ENCODE measurements at places on chromosomes 3 and 15.

DNA sequence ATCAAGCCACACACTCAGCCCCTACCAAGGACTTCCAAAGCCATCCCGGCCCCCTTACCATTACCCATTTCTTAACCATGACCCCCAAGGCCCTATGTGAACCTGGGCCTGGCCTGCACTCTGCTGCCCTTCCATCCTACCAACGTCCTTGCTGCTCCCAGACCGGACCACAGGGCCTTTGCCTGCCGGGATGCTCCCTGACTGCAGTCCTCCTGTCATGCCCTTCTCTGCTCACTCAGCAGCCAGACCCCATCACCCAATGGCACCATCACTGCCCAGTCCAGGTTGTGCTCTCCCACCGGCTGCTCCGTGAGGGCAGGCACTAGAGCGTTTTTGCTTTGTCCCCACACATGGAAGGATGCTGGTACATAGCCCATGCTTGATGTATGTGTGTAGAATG lies 73.7 kb downstream of the OCA2 start:
- DNase-seq: no peak

DNA sequence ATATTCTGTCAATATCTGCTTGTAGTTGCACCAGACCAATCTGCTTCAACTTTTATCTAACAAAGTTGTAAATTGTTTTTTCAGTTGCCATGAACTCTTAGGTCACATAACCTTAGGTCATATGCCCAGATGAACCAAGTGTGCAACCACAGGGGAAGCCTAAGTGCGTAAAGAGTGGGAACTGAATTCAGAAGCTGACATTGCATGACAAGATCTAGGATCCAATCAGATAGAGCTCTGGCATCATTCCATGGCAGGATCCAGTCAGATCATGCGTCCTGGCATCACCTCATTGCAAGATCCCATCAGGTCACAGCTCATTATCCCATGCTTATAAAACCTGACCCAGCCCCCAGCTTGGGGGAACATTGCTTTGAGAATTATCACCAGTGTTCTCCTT lies 18.9 kb upstream of the IFT57 start:
- DNase-seq: no peak

DNA sequence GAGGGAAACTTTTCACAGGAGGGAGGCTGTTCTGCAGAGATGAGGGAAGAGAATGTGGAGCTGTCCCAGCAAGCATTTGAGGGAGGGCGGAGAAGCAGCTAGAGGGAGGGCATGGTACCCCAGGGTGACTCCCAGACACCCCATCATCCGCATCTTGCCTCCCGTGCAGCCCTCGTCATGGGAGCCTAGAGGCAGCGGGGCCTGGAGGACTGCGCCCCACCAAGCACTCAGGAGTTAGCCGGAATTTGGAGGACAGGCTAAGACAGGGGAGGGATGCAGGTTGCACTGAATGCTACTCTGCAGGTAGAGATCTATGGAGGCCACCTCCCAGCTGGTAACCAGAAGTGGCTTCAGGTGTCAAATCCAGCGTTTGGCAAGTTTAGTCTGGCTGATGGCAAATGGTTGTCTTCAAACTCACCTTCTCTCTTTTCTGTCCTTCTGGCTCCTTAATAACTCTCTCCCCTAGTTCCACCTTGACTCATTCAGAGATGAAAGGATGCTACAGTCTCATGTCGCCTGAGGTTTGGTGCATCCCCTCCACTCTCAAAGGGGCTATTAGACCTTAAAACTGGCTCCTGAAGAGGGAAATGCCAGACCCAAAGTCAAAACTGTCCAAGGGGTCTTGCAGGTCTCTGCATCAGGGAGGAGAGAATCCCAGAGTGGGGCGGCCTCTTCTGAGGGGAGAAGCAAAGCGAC lies 155.9 kb upstream of the TLE3 start:
- DNase-seq: no peak

GRCh38 chr3:62128051-62128450 lies 245.3 kb downstream of the FEZF2 start:
- DNase-seq: no peak

DNA sequence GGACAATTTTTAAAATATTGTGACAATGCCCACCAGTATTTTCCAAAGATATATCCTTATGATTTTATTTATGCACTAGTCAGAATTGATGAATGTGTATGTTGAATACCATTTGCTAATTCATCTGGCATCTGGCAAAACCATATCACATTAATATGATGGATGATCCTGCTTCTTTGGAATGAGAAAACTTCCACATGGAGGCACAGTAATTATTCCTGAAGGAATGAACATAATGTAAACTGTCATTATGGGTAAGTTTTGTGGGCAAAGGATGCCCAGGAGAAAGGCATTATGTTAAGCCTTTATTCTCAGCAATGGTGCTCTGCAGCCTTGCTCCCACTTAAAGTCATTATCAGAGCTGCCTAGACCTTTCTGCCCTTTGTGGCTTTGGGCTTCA lies 113.0 kb upstream of the MME start:
- DNase-seq: no peak

- no peak for DNase-seq
These were observed 87.6 kb downstream of the DPH6 start for GRCh38 chr15:35458176-35458856.

DNA sequence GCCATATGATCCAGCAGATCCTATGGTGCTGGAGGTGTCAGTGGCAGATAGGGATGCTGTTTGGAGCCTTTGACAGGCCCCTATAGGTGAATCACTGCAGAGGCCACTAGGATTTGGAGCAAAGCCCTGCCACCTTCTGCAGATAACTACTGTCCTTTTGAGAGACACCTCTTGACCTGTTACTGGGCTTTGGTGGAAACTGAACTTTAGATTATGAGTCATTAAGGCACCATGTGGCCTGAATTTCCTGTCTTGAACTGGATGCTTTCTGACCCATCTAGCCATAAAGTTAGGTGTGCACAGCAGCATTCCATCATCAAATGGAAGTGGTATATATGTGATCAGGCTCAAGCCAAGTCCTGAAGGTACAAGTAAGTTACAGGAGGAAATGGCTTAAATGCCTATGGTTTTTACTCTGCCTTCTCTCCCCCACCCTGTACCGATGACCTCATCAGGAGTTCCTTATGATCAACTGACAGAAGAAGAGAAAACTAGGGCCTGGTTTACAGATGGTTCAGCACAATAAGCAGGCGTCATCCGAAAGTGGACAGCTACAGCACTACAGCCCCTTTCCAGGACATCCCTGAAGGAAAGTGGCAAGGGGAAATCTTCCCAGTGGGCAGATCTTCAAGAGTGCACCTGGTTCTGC lies 565.6 kb upstream of the AGTR1 start:
- no peak for DNase-seq

DNA sequence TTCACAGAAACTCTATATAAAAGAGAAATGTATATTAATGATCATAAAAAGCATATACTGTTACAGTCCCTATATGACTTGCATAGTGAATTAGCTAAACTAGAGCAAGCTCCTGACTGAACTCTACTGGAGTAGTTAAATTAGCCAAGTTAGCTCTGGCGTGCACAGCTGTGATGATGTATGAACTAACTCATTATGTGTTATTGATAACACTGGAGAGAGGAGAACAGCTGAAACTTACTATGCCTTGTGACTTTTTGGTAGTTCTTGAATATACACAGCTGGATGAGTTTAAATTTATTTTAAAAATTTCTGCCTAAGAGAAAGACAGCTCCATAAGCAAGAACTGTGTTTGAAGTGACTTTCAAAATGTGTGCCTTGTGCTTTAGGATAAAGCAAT lies 8.1 kb downstream of the TIPARP start:
- DNase-seq: no peak

GRCh38 chr3:42161050-42161935 lies 70.1 kb downstream of the TRAK1 start:
- DNase-seq: no peak

- DNase-seq: no peak
These were observed 33.6 kb downstream of the CD276 start for GRCh38 chr15:73717802-73718201.

- no peak for DNase-seq
These were observed 61.4 kb downstream of the CHRNA7 start for GRCh38 chr15:32091505-32092380.

GRCh38 chr3:156575641-156576040 lies 20.7 kb upstream of the SSR3 start:
- no peak for DNase-seq
